AG10803 (cell line): ENCODE measurements at places on chromosomes 1 and 21.
A peak's percentile ranks its signal among the peaks of the same experiment; 100 is the strongest.

DNA sequence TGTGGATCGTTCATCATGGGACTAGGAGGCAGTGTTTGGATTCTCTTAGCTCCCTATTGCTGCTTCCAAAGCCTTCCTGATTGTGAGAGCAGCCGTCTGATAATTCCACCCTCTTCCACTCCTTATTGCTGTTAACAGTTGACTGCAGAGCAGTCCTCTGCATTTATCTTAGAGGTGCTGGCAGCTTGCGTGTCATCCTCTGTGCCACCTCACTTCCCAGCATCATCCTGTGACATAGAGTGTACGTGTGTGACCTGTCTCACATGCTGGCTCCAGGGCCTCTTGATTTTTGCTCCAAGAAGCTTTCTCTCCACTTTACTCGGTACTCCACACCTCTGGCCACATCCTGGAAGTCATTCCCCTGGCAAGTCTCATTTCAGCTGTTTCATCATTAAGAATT is 53.0 kb upstream of the DYNLT5 start:
- no peak for DNase-seq

- DNase-seq: peak; percentile 93
Observed at GRCh38 chr1:84698151-84699110, 8.2 kb upstream of the SSX2IP start.

DNA sequence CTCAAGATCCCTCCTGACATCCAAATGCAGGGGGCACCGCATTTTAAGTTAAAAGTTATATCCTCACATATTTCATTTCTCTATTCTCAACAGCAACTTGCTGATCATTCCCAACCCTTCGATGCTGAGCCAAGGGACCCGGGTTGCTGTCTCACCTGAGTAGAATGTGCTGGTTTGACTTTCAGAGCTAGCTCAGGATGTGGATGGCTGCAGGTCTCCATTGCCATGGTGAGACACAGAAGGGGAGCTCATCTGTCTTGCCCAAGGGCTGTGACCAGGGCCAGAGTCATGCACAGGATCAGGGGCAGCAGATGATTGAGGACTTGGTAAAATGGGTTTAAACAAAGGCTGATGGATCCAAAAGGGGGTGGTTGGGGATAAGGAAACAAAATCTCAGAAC is 112.1 kb downstream of the HMGB4 start:
- no peak for DNase-seq

DNA sequence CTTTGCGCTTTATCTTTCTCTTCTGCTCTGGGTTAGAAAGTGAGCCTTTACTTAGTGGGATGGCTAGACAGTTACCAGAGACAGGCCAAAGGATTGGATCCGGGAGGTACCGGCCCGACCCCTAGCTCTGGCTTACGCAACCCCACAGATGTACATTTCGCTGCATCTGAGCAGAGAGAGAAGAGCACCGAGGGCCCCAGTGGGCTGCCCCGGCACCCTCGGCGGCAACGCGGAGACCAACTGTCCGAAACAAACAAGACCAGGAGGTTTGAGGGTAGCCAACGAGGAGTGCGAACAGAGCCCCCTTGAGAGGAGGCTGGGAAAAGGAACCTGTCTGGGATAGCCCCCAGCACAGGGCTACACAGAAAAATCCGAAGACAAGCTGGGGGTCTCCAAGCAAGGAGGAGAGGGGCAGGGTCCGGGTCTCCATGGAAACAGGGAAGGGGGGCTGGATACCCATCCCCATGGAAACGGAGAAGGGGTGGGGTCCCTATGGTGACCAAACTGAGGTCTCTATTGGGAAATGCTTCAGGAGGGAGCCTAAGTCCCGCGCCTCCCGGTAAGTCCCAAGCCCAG is 373 bp downstream of the MTF1 start:
- peak; percentile 43 for DNase-seq

- DNase-seq: no peak
Observed at GRCh38 chr1:158005224-158005623, 11.8 kb downstream of the KIRREL1 start.

DNA sequence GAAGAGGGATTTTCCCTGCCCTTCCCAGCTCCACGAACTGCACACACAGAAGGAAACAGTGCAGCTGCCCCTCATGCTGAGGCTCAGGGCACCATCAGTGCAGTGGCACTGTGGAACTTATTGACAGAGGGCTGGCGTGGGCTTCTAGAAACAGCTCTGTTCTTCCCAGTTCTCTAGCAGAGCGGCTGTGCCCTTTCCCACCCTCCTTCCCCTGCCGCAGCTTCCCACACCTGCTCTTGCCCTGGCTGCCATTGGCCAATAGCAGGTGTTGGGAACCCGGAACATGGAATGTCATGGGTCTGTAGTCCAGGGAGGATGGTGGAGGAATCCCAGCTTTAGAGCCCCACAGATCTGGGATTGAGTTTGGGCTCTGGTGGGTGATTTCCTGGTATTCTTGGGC is 343.8 kb downstream of the RPS6KC1 start:
- DNase-seq: no peak

GRCh38 chr1:228440761-228441500 is 24.3 kb upstream of the TRIM17 start:
- DNase-seq: no peak

- DNase-seq: no peak
Observed at GRCh38 chr1:222656391-222657155, 38.7 kb downstream of the MIA3 start.

DNA sequence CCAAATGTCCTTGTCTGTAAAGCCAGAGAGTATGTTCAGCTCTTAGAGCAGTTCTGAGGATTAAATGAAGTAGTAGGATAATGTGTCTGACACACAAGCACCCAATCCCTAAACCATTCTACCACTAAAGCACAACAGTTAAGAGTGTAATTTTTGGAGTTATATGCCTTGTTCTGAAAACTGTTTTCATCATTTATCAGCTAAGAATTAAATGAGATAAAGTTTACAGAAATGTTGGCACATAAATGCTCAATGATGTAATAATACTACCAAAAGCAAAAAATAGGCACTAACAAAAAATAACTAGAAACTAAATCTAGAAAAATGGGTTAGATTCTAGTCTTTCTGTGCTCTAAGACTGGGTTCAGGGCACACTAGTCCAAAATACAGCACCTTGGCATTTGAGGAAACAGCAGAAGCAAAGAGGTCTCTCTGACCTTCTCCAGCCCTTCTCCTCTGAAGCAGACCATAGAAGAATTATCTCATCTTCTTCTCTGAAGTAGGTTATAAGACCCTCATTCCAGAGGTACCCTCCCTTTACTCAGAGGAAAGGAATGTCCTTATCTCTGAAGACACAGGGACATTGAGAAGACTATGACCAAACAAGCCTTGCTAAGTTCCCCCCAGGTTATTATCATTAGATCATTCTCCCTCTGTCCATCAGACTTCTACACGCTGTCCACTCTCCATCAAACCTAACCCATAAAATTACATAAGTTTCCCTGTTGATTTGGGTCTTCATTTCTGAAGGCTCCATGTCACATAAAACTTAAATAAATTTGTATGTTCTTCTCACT is 20.6 kb downstream of the ABL2 start:
- DNase-seq: no peak
